ENCODE measurements at places on chromosomes 3 and 15. TPM values are rescaled to one million over a fixed set of nuclear protein-coding genes. Genes with fewer than 3 reads are reported as not detected.

NANOGP8 gene
- not detected for polyA plus RNA-seq

GOLGA6L7 gene
- polyA plus RNA-seq = not detected

LIPC gene
- polyA plus RNA-seq = not detected

- no peak for DNase-seq
- no peaks in the 10 kb centered on the region for H3K27me3 ChIP-seq
- no peak overlapping the region for H3K27ac ChIP-seq
- no peaks in the 10 kb centered on the region for H3K4me1 ChIP-seq
- no peaks in the 10 kb centered on the region for H3K36me3 ChIP-seq
These were observed 21.6 kb upstream of the ACTL6A start for GRCh38 chr3:179541094-179541493.

- H3K27ac ChIP-seq = no peak overlapping the region
- no peaks in the 10 kb centered on the region for H3K36me3 ChIP-seq
- H3K27me3 ChIP-seq = no peaks in the 10 kb centered on the region
- H3K4me1 ChIP-seq = no peaks in the 10 kb centered on the region
- no peak for DNase-seq
- H3K4me3 ChIP-seq = no peak overlapping the region
These were observed 29.1 kb upstream of the MYRIP start for GRCh38 chr3:39780352-39780751.

- H3K27me3 ChIP-seq = no peaks in the 10 kb centered on the region
- peaks cover 15% of the 10 kb centered on the region for H3K4me1 ChIP-seq
- H3K36me3 ChIP-seq = no peaks in the 10 kb centered on the region
- no peak for DNase-seq
- H3K4me3 ChIP-seq = no peak overlapping the region
These were observed 91.3 kb upstream of the SLC4A7 start for GRCh38 chr3:27575499-27575898.

DNA sequence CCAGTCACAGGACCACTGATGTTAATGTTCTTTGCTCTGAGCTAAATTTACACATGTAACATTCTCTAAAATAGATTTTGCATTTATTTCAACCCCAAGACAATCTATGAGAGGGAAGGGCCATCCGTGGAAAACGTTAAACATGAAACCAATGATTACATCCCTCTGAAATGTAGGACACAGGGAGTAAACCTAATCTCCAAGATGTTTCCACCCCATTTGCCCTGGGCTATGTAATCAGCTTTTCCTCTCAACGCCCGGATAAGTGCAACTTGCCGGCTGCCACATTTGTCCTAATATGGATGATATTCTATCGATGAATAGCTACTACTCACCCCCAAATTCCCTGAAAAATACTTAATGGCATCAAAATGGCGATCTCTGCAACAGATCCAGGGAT lies 6.4 kb upstream of the FMN1 start:
- no peak overlapping the region for H3K27ac ChIP-seq
- DNase-seq = no peak
- H3K4me1 ChIP-seq = peaks cover 4% of the 10 kb centered on the region
- no peaks in the 10 kb centered on the region for H3K27me3 ChIP-seq
- H3K4me3 ChIP-seq = no peak overlapping the region
- no peaks in the 10 kb centered on the region for H3K36me3 ChIP-seq

DNA sequence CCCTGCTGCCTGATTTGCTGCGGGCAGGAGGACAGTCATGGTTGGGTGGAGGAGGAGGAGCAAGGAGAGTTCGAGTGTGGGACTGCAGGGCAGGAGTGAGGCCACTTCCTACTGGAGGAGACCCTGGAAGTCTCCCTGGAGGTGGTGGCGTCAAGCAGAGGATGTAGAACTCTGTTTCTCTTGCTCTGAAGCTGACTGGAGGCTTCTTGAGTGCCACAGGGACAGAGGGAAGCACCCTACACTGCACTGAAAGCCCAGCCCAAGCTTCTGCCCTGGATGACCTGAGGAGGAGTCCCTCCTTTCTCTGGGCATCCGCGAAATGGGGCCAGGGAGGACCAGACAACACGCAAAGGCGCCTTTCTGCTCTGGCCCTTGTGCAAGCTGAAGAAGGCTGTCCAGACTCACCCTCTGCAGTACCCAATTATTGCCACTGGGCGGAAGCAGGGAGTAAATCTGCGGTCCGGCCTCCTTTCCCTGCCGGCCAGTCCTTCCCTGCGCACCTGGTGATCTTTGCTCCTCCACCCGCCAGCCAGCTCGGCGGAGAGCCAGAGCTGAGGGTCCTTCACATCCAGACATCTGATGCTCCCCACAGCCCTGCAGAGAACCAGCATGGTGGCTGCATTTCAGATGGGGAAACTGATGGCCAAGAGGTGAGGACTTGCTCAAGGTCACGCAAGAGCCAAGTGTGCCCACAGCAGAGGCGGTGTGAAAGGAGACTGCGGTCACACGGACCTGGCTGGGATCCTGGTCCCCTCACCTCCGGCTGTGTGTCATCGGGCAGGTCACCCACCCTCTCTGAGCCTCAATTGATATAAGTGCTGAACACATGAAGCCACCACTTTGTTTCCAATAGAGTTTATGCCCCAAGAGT lies 207.1 kb downstream of the TBC1D2B start:
- no peak overlapping the region for H3K27ac ChIP-seq
- peak; percentile 22 for DNase-seq
- no peak overlapping the region for H3K4me3 ChIP-seq
- no peaks in the 10 kb centered on the region for H3K4me1 ChIP-seq
- no peaks in the 10 kb centered on the region for H3K36me3 ChIP-seq
- H3K27me3 ChIP-seq = no peaks in the 10 kb centered on the region

- H3K4me1 ChIP-seq = peaks cover 65% of the 10 kb centered on the region
- H3K36me3 ChIP-seq = peaks cover 29% of the 10 kb centered on the region
- no peaks in the 10 kb centered on the region for H3K27me3 ChIP-seq
- no peak for DNase-seq
- no peak overlapping the region for H3K27ac ChIP-seq
These were observed 152.8 kb upstream of the BHLHE40 start for GRCh38 chr3:4826237-4827100.

DNA sequence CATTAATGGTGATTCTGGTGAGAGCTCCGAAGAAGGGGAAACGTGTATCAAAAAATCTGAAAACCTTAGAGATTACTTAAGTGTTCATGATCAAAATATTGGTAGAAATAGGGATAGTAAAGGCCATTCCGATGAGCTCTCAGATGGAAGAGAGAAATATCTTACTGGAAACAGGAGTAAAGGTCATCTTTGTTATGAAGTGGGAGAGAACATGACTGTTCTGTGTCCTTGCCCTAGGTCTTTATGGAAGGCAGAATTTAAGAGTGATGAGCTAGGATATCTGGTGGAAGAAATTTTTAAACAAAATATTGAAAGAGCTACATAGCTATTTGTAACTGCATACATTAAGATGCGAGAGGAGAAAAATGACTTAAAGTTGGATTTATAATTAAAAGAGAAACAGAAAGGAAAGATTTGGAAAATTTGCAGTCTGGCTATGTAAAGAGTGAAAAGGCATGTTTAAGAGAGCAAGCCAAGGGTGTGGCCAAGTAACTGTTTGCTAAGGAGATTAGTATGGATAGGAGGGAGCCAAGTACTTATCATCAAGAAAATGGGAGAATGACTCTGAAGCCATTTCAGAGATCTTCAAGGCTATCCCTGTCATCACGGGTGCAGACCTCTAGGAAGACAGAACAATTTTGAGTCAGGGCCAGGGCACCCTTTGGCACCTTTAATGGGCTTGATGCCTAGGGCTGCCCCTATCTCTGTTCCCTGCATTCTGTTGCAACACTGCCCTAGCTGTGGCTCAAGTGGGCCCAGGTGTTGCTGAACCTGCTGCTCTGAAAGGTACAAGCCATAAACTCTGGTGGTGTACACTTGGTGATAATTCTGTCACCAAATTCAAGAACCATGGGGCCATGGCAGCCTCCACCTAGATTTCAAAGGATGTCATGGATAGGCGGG lies 27.3 kb downstream of the SLMAP start:
- H3K4me1 ChIP-seq = peaks cover 11% of the 10 kb centered on the region
- H3K36me3 ChIP-seq = no peaks in the 10 kb centered on the region

DNA sequence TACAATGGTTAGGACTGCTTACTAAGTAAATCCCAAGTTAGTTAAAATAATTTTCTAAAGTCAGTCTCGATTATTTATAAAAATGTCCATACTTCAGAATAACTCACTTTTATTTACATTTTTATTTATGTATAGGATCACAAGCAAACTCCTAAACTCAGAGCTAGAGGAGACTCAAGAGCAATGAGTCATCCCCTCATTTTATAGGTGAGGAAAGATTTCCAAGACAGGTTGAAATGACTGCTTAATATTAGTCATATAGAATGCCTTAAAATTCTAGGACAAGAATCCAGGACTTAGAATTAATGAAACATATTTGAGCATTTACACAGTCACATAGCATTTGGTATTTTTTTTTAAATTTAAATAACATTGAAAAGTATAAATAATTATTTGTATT lies 983.8 kb downstream of the SI start:
- no peak for DNase-seq
- H3K27ac ChIP-seq = no peak overlapping the region

GRCh38 chr3:64345371-64345770 lies 120.1 kb upstream of the PRICKLE2 start:
- H3K27me3 ChIP-seq = no peaks in the 10 kb centered on the region
- H3K36me3 ChIP-seq = no peaks in the 10 kb centered on the region
- H3K4me3 ChIP-seq = no peak overlapping the region
- no peak overlapping the region for H3K27ac ChIP-seq
- no peaks in the 10 kb centered on the region for H3K4me1 ChIP-seq

DNA sequence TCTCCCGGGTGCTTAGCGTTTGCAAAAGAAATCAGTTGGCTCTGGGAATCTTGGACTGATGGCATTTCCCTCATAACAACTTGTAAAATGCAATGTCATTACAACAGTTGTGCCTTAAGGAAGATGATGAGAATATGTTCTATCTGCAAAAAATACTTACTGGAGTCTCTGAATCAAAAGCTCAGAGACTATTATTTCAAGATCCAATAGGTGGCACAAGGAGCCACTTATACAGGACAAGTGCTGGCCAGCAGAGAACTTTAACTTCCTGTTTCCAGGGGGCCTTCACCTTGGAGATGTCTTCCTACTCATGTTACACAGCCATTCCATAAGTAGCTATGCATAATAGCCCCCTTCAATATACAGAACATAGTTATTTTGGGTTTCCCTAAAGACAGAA lies 8.9 kb upstream of the RPS27L start:
- no peaks in the 10 kb centered on the region for H3K27me3 ChIP-seq

GRCh38 chr3:169146866-169147237 lies 516.7 kb downstream of the MECOM start:
- H3K27ac ChIP-seq = no peak overlapping the region
- peak overlapping the region; percentile 44 for H3K4me3 ChIP-seq
- peaks cover 85% of the 10 kb centered on the region for H3K27me3 ChIP-seq
- no peak for DNase-seq
- H3K4me1 ChIP-seq = peaks cover 27% of the 10 kb centered on the region

DNA sequence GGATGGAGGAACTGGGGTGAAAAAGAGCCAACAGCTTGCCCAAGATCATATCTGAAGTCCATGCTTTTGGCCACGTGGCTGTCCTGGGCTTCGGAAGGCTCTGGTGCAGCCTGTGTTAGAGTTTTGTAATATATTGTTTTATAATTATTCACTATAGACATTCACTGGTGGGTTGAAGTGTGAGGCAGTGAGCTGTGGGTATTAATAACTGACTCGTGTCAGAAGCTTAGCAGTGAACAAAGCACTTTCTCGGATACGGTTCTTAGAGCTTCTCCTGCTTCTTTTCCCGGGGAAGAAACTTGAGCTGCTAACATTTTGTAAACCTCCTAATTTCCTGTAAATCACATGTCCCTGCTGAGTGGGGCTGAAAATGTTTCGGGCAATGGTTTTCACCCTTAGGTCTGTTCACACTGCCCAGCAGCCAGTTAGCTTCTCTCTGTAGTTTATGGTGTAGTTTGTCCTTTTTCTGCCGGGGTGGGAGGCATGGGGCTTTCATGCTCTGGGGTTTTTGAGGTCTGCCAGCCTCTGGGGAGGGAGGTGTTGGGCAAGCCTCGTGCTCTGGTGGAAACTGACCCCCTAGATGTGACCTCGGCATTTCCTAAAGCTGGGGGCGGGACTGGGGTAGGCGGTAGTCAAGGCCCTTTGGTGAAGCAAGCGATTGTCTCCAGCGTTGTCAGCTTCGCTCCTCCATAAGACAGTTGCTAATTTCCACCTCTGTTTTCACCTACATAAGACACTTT lies 1.7 kb downstream of the MRAS start:
- peaks cover 24% of the 10 kb centered on the region for H3K4me1 ChIP-seq
- H3K27me3 ChIP-seq = peaks cover 3% of the 10 kb centered on the region
- DNase-seq = peak; percentile 47
- no peak overlapping the region for H3K4me3 ChIP-seq
- no peak overlapping the region for H3K27ac ChIP-seq
- H3K36me3 ChIP-seq = no peaks in the 10 kb centered on the region

Measured in CD14-positive monocyte (primary cell).